Natural killer cell (primary cell): ENCODE measurements at places on chromosomes 3 and 15. TPM values are rescaled to one million over a fixed set of nuclear protein-coding genes. Genes with fewer than 3 reads are reported as not detected.

GRCh38 chr3:174132421-174133042, 726.6 kb upstream of the NAALADL2 start:
- no peak overlapping the region for H3K4me3 ChIP-seq
- no peaks in the 10 kb centered on the region for H3K27me3 ChIP-seq
- no peak overlapping the region for H3K27ac ChIP-seq
- no peaks in the 10 kb centered on the region for H3K4me1 ChIP-seq
- H3K36me3 ChIP-seq = no peaks in the 10 kb centered on the region

GRCh38 chr3:118577055-118577777, 457.4 kb downstream of the IGSF11 start:
- no peak for DNase-seq
- no peaks in the 10 kb centered on the region for H3K36me3 ChIP-seq
- H3K4me3 ChIP-seq = no peak overlapping the region
- no peak overlapping the region for H3K27ac ChIP-seq

- H3K4me1 ChIP-seq = peaks cover 16% of the 10 kb centered on the region
- no peaks in the 10 kb centered on the region for H3K36me3 ChIP-seq
These were observed 15.0 kb downstream of the SFMBT1 start for GRCh38 chr3:53030619-53031449.

The DAZL gene
- total RNA-seq = not detected

The SMCO1 gene
- total RNA-seq = not detected

The KPNA1 gene
- total RNA-seq = 62.3 TPM
